ENCODE measurements at places on chromosomes 4 and X.

- H3K27ac ChIP-seq = no peak overlapping the region
- H3K4me1 ChIP-seq = no peaks in the 10 kb centered on the region
- H3K27me3 ChIP-seq = no peaks in the 10 kb centered on the region
- no peak overlapping the region for H3K4me3 ChIP-seq
These were observed 193.4 kb downstream of the UGT8 start for GRCh38 chr4:114791976-114792375.

GRCh38 chr4:130573742-130574141 lies 1477.8 kb downstream of the C4orf33 start:
- no peaks in the 10 kb centered on the region for H3K27me3 ChIP-seq
- DNase-seq = no peak
- no peak overlapping the region for H3K27ac ChIP-seq
- H3K36me3 ChIP-seq = no peaks in the 10 kb centered on the region
- H3K4me3 ChIP-seq = no peak overlapping the region
- no peaks in the 10 kb centered on the region for H3K4me1 ChIP-seq

DNA sequence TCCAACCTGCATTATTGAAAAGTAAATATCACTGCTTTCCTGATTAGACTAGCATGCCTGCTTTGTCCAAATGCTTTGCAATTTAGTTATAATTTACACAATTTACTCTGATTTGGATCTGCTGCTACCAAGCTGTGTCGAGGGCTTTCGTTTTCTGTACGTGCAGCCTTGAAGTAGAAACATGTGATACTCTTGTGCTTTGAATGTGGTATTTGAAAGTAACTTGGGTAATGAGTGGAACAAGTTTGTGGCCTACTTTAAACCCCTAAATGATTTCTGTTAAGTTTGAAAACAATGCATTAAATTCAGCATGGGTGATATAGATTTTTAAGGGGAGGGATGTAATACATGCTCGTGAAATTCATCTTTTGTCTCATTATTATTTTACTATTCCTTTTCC lies 240.7 kb downstream of the IQCM start:
- H3K36me3 ChIP-seq = no peaks in the 10 kb centered on the region
- no peak for DNase-seq
- H3K27me3 ChIP-seq = no peaks in the 10 kb centered on the region
- no peaks in the 10 kb centered on the region for H3K4me1 ChIP-seq
- no peak overlapping the region for H3K4me3 ChIP-seq
- no peak overlapping the region for H3K27ac ChIP-seq

DNA sequence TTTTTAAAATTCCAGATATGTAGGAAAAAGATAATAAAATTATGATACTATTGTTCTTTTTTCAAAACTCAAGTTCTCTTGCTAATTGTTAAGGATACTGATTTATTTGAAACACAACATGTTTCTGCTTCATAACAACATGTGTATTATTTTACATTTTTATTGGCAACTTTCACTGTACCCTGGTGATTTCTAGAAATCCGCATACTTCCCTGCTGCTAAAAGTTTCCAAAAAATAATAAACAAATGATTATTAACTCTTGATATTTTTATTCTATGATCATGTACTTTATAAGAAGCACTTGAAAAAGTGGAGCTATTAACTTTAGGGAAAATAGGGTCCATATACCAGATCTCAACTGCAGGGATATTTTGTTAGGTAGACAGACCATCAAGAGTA lies 71.2 kb upstream of the HCCS start:
- H3K27ac ChIP-seq = no peak overlapping the region
- no peak overlapping the region for H3K4me3 ChIP-seq
- H3K4me1 ChIP-seq = no peaks in the 10 kb centered on the region
- no peaks in the 10 kb centered on the region for H3K27me3 ChIP-seq

- no peaks in the 10 kb centered on the region for H3K36me3 ChIP-seq
- H3K4me1 ChIP-seq = no peaks in the 10 kb centered on the region
- no peaks in the 10 kb centered on the region for H3K27me3 ChIP-seq
- DNase-seq = no peak
- H3K27ac ChIP-seq = no peak overlapping the region
These were observed 193.7 kb upstream of the SPANXN4 start for GRCh38 chrX:142831961-142832530.

DNA sequence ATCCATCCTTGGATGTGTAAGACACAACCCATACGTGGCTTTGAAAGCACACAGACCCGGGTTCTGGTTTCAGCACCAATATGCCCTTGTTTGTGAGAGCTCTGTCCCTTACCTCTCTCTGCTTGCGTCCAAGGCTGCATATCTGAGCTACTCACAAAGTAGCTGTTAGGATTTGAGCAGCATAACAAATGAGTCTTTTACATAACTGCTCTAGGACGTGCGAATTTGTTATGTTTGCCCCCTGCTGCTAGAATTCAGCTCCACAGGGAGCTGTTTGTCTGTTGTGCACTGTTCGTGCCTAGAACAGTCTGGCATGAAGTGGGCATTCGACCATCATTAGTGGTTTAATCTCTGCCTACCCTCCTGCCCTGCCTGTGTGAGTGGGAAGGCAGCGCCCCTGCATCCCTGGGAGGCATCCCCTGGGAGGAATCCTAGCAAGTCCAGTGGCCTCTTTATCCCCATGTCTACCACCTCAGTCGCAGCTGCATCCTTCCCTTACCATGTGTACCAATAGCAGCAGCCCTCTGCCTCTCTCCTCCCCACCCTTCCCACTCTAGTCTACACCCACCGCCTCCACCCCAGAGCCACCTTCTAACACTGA lies 42.1 kb downstream of the SLC2A9 start:
- H3K4me3 ChIP-seq = no peak overlapping the region
- peak; percentile 17 for DNase-seq
- no peaks in the 10 kb centered on the region for H3K27me3 ChIP-seq
- no peak overlapping the region for H3K27ac ChIP-seq
- H3K36me3 ChIP-seq = no peaks in the 10 kb centered on the region

Measured in SK-N-SH (cell line).